Brain microvascular endothelial cell (primary cell): ENCODE measurements at places on chromosomes 6 and 20.

DNA sequence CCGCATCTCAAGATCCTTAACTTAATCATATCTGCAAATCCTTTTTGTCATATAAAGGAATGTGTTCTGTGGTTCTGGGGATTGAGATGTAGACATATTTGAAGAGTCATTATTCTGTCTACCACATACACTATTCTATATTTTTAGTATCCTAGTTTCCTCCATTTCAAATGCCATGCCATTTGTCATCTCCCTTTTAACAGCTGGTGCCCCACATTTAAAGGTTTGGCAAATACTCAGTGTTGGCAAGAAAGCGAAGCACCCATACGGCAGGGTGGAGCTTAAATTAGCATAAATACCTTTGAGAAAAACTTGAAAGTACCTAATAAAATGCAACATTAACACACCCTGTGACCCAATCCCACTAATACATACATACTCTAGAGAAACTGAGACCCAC is 31.7 kb downstream of the PAK5 start:
- DNase-seq: no peak

DNA sequence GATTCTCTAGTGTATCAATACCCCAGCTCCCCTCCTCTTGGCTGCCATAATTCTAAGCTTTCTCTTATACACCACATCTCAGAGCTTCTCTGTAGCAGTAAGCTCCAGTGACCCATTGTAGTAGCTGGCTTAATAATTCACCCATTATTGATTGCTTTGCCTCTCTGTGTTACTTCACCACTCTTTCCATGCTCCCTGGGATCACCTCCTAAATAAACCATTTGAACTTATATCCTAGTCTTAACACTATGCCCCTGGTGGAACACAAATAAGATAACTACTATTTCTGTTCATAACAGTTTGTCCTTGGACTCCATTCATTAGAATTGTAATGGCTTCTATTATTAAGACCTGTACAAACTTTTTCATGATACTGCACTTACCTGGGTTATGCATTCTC is 758.9 kb downstream of the KIF16B start:
- no peak for DNase-seq

GRCh38 chr6:37862992-37863391 is 43.5 kb downstream of the ZFAND3 start:
- DNase-seq: no peak

DNA sequence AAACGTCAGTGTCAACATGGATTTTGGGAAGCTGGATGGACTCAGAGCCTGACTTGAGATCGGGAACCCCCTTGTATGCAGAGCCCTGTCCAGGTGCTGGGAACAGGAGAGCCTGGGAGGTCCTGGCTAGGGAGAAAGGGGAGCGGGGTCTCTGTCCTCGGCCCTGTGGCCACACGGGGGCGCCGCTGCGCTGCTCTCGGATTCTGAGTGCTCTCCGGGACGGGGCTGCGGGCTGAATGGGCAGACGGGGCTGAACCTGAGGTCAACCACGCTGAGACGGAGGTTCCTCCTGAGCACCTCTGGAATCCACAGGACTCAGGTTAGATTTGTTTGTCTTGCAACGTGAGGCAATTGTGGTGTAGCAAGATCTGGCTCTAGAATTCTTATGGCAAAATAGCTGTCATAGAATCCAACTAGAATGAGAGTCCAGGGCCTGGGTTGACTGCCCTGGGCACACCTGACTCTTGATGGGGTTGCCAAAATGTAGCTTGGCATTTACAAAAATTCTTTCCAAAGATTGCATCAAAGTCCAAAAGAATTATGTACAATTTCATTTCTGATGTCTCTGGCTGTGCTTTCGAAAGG is 20.6 kb upstream of the HLA-F start:
- peak; percentile 31 for DNase-seq

- DNase-seq: no peak
Observed at GRCh38 chr20:9995510-9996272, 39.1 kb upstream of the ANKEF1 start.

GRCh38 chr6:34331371-34332050 is 61.0 kb downstream of the NUDT3 start:
- peak; percentile 14 for DNase-seq

DNA sequence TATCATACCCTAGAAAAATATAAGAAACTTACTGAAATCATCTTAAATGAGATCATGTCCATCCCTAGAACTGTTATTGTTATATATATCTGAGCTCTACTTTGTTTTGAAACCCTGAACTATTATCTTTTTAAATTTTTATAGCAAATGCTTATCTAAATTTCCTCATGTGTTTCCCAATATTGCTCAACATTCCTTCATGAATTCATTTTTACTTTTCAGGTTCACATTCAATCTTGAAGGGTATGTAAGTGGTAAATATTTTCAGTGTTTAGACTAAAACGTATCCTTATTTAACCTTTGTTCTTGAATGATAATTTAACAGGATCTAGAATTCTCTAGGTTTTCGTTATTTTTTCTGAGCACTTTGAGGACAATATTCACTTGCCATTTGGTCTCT is 23.9 kb downstream of the PDE7B start:
- DNase-seq: no peak

DNA sequence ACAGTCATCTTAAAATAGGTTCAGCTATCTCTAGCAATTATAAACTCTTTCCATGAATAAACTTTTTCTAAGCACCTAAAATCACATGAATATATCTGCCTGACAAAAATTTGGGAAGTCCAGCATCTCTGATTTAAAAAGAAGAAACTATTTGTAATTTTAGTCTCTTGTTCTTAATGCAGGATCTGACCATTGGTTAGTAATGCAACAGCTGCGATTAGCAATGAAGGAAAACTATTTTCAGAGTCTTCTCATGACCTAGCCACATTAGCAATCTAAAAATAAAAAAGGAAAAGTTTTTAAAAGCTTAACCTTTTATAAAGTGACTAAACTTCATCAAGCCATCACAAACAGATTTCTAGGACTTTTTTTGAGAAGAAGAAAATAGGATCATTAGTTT is 97.5 kb downstream of the PTPRK start:
- no peak for DNase-seq

DNA sequence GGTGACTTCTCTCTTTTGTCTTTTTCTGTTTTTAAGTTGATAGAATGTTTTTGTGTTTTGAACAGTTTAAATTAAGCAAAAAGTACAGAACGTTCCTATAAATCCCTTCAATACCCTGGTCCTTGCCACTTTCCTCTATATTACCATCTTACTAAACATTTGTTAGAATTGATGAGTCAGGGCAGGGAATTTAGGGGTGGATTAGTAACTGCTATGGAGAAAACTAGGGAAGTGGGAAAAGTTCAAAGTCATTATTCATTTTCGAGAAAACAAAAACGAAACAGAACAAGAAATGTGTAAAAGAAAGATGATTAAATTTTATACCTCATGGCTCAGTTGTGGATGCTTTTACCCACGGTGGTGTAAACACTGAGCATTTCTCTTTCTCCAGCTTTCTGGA is 240.4 kb upstream of the SULF2 start:
- no peak for DNase-seq

DNA sequence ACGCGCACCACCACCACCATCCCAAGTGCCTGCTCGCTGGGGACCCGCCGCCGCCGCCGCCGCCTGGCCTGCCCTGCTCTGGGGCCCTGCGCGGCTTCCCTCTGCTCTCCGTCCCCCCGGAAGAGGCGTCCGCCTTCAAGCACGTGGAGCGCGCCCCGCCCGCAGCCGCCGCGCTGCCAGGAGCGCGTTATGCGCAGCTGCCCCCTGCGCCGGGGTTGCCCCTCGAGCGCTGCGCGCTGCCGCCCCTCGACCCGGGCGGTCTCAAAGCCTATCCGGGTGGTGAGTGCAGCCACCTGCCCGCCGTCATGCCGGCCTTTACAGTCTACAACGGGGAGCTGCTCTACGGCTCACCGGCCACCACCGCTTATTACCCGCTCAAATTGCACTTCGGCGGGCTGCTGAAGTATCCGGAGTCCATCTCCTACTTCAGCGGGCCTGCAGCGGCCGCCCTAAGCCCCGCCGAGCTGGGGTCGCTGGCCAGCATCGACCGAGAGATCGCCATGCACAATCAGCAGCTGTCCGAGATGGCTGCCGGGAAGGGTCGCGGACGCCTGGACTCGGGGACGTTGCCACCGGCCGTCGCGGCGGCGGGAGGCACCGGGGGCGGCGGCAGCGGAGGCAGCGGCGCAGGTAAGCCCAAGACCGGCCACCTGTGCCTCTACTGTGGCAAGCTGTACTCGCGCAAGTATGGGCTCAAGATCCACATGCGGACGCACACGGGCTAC is 7.2 kb downstream of the PRDM13 start:
- no peak for DNase-seq

GRCh38 chr6:28683945-28684538 is 158.4 kb downstream of the GPX5 start:
- DNase-seq: no peak

- DNase-seq: no peak
Observed at GRCh38 chr6:169852504-169853195, 101.2 kb downstream of the ERMARD start.

DNA sequence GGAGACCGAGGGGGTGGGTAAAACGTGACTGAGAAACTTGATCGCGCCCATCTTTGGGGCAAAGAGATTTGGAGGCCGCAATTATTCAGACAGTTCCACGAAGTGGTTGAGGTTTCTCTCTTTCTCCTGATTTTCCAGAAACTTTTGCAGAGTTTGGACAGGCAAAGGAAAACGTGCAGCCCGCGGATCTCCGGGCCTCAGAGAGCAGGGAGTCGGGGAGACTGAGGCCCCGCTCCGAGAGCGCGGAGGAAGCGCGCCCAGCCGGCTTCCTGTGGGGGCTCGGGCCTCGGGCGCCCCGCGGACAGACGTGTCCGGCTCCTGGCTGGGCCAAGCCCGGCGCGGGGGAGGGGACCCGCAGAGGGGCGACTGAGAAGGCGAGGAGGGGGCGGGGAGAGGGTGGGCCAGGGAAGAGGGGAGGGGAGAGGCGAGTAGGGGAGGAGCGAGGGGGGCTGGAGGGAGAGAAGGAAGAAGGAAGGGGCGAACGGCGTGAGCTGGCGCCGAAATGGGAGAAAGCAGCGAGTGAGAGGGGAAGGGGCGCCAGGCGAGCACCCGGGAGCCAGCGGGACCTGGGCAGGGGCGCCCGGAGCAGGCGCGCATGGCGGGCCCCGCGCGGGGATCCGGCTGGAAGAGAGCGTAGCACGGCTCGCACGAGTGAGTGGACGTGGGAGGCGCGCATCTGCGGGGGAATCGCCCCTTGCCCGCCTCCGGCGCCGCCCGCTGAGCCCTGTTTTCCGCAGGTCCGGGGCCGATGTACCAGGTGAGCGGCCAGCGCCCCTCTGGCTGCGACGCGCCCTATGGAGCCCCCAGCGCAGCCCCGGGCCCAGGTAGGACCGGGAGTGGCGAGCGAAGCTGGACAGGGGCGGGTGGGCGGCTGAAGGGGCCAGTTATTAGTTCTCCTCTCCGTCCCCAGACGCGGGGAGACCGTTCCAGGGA is at the start of gene MDFI:
TSS of gene MDFI (plus strand) at position 467 of the 933 bp plus-strand sequence. CDS start at position 749, 282 bp downstream.
- DNase-seq: no peak

- DNase-seq: peak; percentile 53
Observed at GRCh38 chr6:90406142-90406794, 109.6 kb upstream of the BACH2 start.

- DNase-seq: no peak
Observed at GRCh38 chr20:38186788-38187221, 21.7 kb upstream of the TGM2 start.

DNA sequence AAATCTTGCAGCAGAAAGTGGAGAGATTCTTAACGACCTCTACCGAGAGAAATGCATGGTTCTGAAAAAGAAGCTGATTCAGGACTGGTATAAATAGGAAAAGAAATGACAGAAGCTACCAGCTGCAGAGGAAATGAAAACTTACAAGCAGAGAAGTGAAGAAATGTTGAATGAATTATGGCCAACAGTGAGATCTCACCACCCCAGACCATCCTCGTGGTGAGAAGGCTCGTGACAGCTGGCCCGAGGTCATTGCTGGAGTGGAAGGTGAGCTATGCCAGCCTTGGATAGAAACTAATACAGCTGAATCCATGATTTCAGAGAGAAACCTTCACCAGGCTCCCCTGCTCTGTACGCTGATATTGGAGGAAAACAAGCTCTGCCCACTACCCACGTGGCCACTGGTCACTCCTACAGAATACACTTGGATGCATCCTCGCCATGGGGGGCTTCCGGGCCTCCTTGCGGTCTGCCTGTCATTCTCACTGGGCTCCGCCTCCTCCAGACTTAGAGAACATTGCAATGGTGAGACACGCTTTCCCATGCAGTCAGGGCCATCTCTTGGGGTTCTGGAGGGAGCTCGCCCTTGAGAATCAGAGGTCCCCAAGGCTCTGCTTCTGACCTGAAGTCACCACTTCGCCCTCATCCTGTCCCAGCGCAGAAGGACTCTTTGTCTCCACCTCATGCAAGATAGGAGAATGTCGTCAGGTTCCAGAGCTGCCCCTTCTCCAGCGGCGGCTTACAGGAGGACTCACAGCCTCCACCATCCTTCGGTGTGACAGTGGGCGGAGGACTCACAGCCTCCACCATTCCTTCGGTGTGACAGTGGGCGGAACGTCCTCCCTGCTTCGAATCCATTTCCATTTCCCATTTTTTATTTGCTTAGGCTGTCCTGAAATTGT is 10.6 kb upstream of the TUBB2B start:
- DNase-seq: peak; percentile 40

DNA sequence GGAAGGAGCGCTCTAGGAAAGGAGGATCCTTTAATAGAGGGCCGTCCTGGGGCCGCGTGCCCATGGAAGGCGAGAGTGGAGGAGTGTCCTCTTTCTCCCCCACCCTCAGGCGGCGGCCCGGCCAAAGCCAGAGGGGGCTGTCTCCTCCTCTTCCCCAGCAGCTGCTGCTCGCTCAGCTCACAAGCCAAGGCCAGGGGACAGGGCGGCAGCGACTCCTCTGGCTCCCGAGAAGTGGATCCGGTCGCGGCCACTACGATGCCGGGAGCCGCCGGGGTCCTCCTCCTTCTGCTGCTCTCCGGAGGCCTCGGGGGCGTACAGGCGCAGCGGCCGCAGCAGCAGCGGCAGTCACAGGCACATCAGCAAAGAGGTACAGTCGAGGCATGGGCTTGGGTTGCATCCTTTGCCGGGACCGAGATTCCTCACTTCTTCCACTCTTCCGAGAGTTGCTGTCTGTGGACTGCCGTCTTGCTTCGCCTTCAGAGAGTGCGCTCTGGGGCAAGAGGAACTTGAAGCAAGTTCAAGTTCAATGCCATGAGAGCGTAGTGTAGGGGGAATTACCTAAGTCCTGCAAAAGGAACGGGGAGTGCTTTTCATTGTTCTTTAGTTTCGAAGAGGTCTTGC is at the start of gene LAMA2:
TSS of gene LAMA2 (plus strand) at position 148 of the 621 bp plus-strand sequence. CDS start at position 256, 108 bp downstream.
- peak; percentile 65 for DNase-seq

DNA sequence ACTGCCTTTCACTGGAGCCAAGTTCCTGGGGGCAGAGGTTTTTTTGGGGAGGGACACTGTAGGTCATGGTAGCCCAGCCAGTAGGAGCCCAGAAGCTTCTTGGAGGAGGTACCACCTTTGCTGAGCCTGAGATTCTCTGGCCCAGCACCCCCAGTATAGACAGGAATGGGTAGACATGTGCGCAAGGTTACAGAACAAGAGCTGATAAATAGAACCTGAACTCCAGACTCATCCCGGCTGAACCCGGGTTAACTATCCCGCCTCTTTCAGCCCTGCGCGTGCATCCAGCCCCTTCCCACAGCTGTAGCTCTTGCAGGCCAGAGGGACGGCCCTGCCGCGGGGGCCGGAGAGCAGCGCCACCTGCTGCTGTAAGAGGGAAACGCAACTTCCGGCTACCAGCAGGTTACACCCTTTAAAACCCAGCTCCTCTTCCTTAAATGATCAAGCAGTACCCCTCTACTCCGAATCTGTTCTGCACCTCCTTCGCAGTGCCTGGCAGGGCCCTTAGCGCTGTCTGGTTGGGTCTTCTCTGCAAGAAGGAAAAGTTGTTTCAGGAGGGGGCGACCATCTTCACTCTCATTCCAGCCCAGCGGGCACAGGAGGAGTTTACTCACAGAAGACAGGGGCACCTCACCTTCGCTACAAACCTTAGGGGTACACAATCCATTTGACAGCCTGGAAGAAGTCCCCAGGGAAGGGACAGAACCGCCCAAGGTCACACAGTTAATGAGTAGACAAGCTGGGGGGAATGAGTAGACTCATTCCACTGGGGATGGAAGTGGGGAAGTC is 7.5 kb downstream of the SRXN1 start:
- DNase-seq: peak; percentile 41
